ENCODE measurements at places on chromosomes 16 and 17.

DNA sequence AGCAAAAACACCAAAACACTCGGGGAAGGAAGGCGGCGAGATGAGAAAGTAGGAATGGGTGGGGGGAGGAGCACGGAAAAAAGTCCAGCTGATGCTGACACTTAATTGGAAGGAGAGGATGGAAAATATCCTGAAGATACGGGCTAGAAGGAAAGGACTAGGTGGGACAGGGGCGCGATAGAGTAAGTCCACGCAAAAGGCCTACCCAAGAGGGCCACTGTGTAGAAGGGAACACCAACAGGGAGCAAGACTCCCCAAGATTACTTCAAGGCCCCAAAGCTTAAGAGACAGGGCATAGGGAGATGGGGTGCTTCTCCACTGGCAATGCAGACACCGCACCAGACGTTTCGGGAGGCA lies 736 bp downstream of the APPBP2 start:
- DNase-seq = no peak

DNA sequence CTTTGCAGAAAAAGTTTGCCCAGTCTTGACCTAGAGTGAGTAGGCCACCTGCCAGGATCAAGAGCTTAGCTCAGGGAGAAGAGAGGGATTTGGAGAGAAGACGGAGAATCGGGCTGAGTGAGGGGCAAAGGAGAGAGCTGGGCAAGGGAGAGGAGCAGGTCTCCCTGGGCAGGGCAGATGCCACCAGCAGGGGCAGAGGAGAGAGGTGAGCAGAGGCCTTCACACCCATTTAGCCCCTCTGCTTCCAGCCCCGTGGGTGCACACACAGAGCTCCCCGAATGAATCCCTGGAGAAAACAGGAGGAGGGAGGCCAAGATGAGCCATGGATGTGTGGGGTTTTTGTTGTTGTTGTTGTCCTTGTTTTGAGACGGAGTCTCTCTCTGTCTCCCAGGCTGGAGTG lies 29.2 kb downstream of the TBX4 start:
- DNase-seq = no peak

- DNase-seq = peak; percentile 9
These were observed 601 bp downstream of the PHKB start for GRCh38 chr16:47461598-47462266.

DNA sequence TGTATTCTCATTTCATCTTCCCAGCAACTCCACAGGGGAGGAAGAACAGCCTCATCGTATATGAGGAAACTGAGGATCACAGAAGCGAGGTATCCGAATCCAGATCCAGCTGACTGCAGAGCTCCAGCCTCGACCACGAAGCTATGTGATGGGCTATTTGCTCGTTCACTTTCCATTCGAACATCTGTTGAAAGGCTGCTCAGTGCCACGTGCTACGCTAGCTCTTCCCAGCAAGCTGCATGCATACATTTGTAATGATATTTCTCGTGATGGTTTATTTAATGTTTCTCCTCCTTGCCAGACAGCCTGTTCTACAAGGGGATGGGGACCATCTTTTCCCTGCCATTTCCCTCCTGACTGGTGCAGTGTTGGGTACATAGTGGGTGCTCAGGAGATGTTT lies 48.4 kb upstream of the RCVRN start:
- no peak for DNase-seq
